ENCODE measurements at places on chromosomes 2 and 18.
A peak's percentile ranks its signal among the peaks of the same experiment; 100 is the strongest.

DNA sequence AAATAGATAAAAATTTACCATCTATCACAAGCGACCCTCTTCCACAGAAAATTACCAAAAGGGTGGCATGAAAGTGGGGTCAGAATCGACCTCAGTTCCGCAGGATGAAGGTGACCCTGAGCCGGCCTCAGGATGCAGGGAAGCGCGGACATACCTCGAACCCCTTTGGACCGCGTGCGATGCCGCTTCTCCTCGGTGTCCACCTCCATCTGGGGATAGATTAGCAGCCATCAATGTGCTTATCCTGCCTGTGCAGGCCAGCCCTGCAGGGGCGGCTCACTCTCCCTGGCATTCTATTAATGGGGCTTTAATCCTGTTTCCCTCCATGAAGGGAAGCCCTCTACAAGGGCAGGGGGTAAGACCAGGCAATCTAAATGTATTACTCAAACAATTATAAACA lies 235.3 kb upstream of the PXDN start:
- DNase-seq: no peak

- no peak for DNase-seq
Measured at GRCh38 chr2:85724731-85725181, 29.0 kb upstream of the ATOH8 start.

DNA sequence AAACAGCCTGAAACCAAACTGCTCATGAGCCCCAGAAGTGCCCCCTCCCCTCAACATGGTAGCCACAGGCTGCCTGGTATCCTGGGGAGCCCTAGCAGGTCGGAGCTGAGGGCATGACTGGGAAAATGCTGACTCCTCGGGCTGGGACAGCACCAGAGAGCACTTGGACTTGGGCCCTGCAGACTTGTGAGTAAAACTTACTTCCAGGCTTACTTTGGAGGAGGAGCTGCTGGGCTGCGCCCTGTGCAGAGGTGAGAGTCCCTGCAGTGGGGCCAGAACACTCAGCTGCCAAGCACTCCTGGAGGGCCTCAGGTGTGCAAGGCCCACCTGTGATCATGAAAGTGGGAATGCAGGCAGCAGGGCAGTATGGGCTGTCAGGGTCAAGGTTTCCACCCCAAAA lies 119.4 kb downstream of the SEPTIN10 start:
- no peak for DNase-seq

DNA sequence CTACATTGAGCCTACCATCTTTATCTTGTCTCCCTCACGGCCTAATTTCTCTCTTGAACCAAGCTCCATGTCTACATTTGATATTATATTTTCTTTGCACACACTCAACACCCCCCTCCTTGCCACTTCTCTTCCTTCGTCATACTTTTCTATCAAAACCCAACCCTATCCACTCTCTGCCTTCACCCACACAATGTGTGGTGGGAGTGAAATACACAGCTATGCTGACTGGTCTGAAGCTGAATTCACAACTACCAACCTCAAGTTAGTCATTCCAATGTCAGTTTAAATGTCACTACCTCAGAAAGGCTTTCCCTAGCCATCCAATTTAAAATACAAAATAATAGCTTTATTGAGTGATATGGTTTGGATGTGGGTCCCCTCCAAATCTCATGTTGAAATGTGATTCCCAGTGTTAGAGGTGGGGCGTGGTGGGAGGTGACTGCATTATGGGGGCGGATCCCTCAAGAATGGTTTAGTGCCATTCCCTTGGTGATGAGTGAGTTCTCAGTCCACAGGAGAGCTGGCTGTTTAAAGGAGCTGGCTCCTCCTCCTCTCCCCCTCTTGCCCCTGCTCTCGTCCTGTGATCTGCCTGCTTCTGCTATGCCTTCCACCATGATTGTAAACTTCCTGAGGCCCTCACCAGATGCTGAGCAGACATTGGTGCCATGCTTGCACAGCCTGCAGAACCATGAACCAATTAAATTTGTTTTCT lies 112.1 kb downstream of the DTNB start:
- no peak for DNase-seq

GRCh38 chr18:39845631-39846030 lies 2109.4 kb upstream of the PIK3C3 start:
- DNase-seq: no peak

- peak; percentile 21 for DNase-seq
Measured at GRCh38 chr18:58276789-58277739, 233.0 kb downstream of the NEDD4L start.

DNA sequence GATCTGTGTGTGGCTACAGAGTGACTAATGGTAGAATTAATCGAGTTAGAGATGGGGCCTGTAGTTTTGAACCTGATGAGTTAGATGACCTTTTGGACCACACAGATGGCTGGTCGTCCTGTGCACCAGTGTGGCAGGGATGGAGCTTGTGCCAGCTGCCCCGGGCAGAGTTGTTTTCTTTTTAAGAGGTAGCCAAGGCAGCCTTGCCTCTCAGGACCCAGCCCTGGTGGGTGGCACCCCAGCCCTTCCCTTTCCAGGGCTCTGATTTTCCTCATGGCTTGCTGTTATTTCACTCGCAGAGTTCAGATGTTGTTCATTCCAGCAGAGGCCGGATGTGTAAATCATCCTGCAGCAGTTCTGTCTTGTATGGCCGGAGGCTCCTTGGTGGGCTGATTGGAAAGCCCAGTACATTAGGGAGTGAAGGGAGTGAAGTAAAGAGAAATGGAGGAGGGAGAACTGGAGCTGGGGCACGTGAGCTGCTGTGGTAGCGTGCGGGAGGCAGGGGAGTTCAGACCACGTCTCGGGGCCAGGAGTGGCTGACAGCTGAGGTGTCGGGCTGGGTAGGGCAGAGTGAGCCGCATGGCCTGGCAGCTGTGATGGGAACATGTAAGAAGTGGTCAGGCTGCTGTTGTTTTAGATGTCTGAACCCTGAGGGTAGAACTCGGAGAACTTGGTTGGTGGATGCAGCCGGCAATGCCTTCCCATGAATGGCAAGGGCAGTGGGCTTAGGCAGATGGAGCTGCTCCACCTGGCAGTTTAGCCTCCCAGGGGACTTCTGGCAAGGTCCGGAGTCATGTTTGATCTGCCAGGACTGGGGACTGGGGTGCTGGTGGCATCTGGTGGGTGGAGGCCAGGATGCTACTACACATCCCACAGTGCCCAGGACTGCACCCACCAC lies 28.8 kb downstream of the ASAP2 start:
- DNase-seq: no peak

DNA sequence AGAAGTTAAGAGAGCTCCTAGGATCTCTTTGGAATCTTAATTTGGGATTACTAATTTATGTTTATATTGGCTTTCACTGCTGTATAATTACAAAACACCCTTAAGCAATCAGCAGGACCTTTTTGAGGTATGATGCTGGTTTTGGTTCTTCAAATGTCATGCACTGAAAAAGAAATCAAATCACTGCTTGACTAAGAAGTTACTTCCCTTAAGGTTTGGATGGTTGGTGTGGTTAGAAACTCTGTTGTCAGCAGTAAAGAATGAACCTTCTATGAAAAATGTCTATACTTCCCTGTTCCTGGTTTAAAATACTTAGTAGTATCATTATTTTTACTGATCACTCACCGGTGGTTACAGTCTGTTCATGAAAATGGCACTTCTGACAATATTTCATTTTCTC lies 5.5 kb downstream of the COLEC12 start:
- DNase-seq: no peak

GRCh38 chr2:43792653-43793052 lies 18.8 kb downstream of the DYNC2LI1 start:
- DNase-seq: no peak

- DNase-seq: no peak
Measured at GRCh38 chr2:669323-669722, 7.9 kb downstream of the TMEM18 start.

DNA sequence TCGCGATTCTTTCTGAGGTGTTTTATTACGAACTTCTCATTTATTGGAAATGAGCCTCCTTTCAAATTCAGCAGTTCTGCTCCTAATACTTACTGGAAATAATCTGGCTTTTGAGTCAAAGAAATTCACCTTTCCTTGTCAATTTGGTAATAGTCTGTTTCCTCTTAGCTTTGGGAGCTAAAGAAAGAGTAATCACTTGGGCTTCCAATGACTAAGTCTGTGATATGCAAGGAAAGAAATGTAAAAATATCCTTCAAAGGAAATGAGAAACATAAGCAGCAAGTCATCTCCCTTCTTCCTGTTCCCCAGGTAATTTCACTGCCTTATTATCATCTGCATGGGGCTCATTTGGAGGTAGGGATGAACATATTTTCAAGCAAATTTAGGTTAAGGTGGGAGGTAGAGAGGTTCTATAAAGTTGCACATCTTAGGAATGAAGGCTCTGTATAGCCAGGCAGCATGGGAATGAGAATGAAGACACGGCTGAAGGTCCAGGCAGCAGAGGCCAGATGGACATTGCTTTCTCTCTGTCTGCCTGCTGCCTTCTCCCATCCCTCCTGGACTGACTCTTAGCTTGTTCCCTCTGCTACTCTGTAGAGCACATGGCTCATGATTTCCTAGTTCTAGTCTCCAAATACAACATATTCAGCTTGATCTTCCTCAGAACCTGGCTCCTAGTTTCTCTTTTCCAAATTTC lies 1.0 kb downstream of the SPP2 start:
- no peak for DNase-seq

DNA sequence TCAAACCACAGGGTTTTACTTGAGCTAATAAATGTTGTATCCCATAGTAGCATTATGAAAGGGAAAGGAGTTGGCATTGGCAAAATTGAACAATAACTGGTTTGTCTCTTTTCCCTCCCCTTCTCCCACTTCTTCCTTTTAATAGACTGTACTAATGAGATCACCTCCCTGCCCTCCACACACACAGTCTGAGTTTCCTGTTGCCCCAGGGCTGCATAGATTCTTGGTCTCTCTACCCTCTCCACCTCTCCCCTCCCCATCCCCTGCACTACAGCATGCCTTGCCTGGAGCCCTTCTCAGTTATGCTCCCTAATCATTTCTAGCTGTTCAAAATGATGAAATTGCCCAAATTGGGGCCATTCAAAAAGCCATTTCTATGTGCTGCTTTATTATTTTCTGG lies 37.2 kb upstream of the NEMP2 start:
- no peak for DNase-seq

DNA sequence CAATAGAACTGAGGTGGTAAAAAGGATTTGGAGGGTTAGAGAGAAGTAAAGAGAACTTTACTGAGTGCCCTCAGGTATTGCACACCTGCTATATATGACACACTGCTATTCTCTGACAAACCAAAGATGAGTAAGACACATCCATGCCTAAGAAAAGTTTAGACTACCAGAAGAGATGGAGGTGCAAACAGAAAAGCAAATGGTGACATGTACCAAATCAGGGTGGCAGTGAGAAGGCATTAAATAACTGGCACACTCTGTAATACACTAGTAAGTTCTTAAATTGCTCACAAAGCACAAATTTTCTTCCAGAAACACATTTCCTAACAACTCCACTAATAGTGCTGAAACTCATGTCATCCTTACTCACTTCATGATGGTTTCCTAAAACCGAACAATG lies 88.6 kb downstream of the KCTD18 start:
- DNase-seq: no peak

DNA sequence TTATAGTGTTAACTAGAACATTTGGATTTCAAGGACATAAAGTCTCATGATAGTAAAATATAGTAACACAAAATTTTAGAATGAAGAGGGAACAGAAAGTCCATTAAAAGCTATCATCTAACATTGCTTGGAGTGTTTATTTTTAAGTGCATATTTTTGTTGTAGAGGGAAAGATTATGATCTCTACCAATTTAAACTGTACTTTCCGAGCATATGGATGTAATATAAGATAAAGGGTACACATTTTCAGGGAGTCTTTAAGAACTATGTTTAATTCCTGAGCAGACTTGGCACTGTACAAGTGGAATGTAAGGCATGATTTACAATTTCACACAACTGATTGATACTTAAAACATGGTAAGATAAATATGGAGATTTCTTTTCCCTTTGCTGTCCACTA lies 34.2 kb upstream of the ZNF804A start:
- no peak for DNase-seq

DNA sequence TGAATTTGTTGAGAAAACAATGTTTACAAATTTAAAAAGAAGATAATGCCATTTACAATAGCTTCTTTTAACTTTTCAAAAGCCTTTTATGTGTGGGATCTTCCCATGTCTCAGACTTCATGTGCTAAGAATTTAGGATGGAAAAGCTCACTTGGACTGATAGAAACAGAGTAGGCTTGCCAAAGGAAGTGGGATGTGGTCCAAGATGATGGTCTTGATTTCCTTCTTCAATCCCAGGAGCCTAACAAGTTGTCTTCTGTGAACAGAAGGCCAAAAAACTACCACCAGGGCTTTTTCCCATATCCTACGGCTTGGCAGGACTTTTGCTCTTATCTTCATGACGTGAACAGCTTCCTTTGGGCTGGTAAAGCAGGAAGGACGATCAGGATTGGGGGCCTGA lies 9.5 kb downstream of the CXCR4 start:
- no peak for DNase-seq

DNA sequence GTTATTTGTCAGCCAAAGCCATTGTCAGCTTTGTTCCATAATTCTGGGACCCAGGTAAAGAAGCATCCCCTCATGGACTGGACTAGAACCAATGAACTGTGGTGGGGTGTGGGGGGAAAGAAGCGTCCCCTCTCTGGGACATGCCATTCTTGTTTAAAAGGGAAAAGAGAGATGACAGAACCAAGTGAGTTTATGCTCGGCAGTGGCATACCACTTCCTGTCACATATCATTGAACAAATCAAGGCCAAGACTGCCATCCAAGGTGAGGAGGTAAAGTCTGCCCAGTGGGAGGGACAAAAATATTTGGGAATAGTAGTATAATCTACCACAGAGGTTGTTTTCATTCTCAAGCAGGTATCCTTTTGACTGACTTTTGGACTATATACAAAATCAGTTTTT lies 4.7 kb upstream of the GLS start:
- no peak for DNase-seq

- no peak for DNase-seq
Measured at GRCh38 chr18:36372903-36373311, 75.4 kb downstream of the FHOD3 start.

All from COR-L47 (cell line).